Epithelial cell of esophagus (primary cell): ENCODE measurements at places on chromosomes 11 and 22.

DNA sequence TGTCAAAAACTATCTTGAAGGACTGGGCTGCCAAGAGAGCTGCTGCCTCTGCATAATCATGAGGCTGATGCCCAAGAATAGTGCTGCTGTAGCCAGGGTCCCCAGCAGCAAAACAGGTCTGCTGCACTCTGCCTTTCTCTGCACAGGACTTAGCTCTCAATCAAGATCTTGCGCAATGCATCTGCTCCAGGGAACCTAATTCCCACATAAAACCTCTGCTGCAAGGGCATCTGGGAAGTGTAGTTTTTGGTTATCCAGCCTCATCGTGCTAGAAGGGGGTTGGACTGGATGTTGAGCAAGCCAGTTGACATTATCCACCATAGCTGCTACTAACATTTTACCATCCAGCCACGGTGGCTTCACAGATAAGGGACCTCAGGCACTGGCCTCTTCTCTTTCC lies 192.7 kb downstream of the C11orf91 start:
- DNase-seq, result peak; percentile 62

GRCh38 chr22:24323695-24324094 lies 53.1 kb downstream of the SPECC1L start:
- DNase-seq, result no peak

DNA sequence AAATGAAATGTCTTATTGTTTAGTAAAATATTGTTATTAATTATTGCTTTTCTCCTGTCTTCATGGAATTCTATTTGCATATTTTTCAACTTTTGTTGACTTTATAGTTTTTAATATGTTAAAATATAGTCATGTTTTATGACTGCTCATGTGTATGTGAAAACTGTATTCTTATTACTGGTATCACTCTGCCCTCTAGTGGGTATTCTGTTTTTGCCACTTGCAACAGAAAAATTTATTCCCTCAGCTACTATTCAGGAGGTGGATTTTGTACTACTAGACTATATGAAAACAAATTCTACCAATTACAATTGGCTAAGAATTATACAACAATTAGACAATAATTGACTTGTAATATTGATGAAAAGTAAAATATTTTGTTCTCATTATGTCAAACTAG lies 45.0 kb downstream of the OR4C6 start:
- peak; percentile 62 for DNase-seq

DNA sequence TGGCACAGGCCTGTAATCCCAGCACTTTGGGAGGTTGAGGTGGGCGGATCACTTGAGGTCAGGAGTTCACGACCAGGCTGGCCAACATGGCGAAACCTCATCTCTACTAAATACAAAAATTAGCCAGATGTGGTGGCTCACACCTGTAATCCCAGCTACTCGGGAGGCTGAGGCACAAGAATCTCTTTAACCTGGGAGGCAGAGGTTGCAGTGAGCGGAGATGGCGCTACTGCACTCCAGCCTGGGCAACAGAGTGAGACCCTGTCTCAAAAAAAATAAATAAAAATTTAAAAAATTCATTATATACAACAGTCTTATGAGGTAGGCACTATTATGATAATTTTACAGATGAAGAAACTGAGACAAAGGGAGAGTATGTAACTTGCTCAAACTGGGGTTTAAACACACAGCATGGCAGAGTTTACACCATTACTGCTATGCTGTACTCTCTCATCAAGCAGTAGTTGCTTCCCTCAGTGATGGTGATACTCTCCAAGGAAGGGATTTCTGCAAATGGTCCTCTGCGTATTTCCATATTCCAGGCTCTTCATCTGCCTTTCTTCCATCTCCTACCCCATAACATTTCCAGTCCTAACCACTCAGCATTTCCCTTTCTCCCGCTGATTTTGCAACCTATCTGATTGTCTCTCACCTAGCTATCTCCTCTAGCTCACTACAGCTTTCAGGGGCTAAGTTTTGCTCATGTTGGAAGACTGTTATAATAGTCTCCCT lies 95.3 kb downstream of the CCDC83 start:
- DNase-seq, result no peak

GRCh38 chr11:69241075-69241740 lies 52.7 kb upstream of the MYEOV start:
- no peak for DNase-seq

- peak; percentile 11 for DNase-seq
Measured at GRCh38 chr11:17544181-17544622, at the start of gene USH1C. USH1C (minus strand) TSS chr11:17544416; CDS start chr11:17544307, 109 bp downstream.

GRCh38 chr11:90254065-90254464 lies 31.2 kb upstream of the CHORDC1 start:
- no peak for DNase-seq

- DNase-seq, result no peak
Measured at GRCh38 chr11:31001427-31001826, 368.1 kb downstream of the DCDC1 start.

DNA sequence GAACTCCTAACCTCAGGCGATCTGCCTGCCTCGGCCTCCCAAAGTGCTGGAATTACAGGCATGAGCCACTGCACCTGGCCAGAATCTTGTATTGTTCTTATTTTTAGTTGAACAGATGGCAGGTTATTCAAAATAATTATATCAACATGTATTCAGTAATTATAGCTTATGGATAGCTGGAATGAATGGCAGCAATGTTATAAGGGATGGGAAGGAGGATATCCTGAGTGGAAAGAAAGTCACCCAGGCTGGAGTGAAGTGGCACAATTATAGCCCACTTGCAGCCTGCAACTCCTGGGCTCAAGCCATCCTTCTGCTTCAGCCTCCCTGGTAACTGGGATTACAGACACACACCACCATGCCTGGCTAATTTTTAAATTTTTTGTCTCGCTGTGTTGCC lies 88.1 kb downstream of the MED15 start:
- DNase-seq, result no peak

- DNase-seq, result no peak
Measured at GRCh38 chr11:26698224-26698623, 23.6 kb downstream of the SLC5A12 start.

- DNase-seq, result no peak
Measured at GRCh38 chr11:64859542-64860414, 15.3 kb upstream of the CDC42BPG start.

DNA sequence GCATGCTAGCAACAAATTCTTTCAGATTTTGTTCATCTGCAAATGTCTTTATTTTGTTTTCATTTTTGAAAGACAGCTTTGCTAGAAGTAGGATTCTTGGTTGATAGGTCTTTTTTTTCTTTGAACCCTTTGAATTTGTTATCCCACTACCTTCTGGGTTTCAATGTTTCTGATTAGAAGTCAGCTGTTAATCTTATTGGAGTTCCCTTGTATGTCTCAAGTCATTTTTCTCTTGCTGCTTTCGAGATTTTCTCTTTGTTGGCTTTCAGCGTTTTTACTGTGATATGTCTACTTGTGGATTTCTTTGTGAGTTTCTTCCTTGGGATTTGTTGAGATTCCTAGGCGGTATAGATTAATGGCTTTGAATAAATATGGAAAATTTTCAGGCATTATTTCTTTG lies 27.2 kb upstream of the MS4A8 start:
- DNase-seq, result no peak

DNA sequence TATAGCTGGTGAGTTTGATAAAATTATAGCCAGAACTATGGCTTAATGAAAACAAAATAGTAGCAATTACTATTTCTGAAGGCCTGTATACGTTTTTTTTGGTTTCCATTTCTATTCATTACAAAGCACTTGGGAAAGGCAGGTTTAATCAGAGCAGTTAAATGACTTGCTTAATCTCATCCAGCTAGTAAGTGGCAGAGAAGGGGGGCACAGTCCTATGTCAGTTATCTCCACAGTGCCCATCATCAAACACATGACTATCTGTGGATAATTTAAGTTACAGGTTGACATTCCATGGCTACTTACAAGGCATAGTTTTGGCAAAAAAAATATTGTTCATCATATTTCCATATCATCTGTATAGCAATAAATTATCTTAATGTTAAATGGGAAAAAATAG lies 93.7 kb downstream of the PGR start:
- DNase-seq, result no peak

- DNase-seq, result no peak
Measured at GRCh38 chr11:65330544-65330943, 3.1 kb upstream of the DPF2 start.

- DNase-seq, result no peak
Measured at GRCh38 chr22:44889255-44889878, 120.4 kb downstream of the PHF21B start.

DNA sequence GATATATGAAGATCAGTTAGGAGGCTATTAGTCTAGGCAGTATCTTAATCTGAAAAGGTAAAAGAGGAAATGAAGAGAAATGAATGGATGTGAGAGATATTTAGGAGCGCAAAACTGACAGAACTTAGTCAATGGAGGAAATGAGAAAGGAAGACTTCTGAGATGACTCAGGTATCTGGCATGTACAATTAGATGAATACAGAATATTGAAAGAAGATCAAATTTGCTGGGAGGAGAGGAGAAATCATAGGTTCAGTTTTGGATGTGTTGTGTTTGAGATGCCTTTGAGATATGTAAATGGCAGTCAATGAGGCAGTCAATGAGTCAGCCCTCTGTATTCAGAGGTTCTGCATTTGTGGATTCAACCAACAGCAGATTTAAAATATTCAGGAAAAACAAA lies 42.9 kb upstream of the GAB2 start:
- peak; percentile 35 for DNase-seq

DNA sequence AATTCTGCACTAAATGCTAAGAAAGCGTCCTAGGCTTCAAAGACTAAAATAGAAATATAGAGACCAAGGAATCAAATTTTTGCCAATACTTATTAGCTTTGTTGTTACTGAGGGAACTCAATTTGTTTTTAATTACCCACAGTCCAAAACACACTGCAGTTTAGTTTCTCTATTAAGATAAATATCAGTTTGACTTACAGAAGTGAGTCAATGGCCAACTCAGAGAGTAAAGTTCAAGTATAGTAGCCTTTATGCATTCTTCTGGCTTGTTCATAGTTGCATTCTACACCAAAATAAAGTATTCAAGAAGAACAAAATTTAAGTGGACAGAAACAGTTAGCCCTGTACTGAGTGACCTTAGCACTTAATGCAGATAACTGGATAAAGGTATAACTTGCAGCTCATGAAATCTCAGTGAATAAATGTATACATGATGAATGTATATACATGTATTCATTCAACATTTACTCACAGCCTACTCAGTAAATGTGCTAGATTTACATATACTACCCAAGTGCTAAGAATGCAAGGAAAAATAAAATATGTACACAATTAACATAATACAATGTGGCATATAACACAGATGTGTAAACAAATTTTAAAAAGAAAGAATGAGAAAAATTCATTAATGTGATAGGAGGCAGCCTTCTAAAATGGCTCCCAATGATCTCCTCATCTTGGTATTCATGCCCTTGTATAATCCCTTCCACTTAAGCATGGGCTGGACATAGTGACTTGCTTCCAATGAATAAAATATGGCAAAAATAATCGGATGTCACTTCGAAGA lies 9.7 kb upstream of the RNF141 start:
- peak; percentile 49 for DNase-seq

- peak; percentile 70 for DNase-seq
Measured at GRCh38 chr11:125036933-125037332, 26.2 kb upstream of the SLC37A2 start.

GRCh38 chr11:2113776-2114175 lies 25.4 kb downstream of the IGF2 start:
- no peak for DNase-seq

DNA sequence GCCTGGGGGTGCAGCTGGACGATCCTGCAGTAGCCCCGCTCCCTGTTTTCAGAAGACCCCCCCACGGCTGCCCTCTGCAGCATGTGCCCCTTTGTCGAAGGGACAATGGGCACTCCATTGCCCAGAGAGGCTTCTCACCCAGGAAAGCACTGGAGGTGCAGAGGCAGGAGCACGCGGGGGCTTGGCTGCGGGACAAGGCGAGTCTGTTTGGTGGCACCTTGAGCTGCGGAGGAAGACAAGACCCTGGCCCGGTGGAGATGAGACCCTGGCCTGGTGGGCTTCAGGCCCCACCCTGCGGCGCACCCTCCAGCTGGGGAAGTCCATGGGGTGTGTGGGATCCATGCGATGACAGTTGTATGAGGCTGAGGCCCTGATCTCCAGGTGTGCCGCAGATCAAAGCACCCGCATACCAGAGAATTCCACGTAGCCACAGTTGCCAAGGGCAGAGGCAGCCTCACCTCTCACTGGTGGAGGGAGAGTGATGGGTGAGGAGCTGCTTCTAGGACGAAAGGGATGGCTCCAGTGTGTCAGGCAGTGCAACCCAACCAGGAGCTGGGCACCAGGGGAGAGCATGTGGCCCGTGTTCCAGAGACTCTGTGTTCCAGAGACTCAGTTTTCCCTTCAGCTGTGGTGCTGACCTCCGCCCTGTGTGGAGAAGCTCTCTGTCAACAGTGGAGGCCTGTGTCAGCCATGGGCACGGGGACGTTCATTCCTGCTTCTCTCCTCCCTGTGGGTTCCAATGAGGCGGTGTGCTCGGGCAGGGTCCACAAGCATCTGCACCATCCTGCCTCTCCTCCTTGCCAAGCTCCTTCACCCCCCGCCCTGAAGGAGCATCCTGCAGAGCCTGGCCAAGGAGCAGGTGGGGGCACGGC lies 10.0 kb downstream of the TBX1 start:
- DNase-seq, result no peak

- peak; percentile 30 for DNase-seq
Measured at GRCh38 chr22:29478326-29479276, 1.4 kb upstream of the NEFH start.

GRCh38 chr22:45912910-45913309 lies 64.1 kb downstream of the WNT7B start:
- no peak for DNase-seq

GRCh38 chr11:35847473-35847872 lies 96.4 kb upstream of the LDLRAD3 start:
- DNase-seq, result no peak

DNA sequence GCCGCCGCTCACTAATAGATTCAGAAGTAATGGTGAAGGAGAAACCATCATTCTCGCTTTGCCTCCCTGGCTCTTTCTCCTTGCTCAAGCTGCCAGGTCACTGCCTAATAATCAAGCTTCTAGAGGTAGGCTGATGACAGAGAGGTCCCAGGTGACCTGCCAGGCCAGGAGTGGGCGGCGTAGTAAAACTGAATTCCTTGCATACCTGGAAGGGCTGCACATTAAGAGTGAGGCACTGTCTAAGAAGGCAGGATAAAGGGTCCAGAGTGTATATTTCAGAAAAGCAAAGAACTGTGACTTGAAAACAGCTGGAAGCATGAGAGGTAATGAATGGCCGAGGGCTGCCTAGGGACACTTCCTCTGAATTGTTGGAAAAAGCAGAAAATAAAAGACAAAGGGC lies 4.1 kb downstream of the SYT13 start:
- no peak for DNase-seq

GRCh38 chr22:25722626-25723025 lies 19.4 kb upstream of the MYO18B start:
- DNase-seq, result no peak

DNA sequence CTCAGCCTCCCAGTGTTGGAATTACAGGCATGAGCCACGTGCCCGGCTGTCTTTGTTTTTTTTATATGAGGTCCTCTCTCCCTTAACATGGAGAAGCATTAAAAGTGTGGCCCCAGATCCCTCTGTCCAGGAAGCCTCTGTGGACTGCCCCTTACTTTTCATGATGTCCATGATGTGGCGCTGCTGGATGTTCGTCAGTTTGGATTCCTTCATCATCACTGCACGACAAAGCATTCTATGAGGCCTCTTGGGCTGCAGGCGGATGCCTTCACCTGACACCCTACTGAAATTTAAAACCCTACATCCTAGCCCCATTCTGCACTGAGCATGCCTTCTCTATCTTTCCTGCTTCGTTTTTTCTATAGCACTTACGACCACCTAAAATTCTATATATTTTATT lies 2.1 kb downstream of the C22orf23 start:
- DNase-seq, result peak; percentile 47
